EL (cell line): ENCODE measurements at places on chromosomes 1 and 21.
A peak's percentile ranks its signal among the peaks of the same experiment; 100 is the strongest.

GRCh38 chr1:9701665-9702064 lies 50.1 kb downstream of the PIK3CD start:
- DNase-seq = peak; percentile 62

DNA sequence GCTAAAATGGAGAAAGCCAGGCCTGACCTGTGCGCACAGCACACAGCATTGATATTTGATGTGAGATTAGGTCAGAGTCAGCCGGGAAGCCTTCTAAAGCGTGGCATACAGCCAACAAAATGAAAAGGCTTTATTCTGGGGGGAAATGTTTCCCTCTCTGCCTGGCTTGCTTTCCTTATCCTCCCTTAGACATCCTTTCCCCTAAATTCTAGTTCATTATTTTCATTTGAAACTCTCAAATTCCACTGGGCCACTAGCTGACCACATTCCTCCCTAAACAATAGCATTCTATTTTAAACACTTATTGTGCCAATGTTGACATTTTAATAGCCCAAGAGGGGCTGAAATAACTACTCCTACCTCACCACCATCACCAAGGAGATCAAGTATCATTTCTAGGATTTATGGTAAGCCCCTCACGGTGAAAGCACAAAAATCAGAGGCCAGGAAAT lies 49.4 kb downstream of the LEPR start:
- no peak for DNase-seq

GRCh38 chr1:30446508-30446907 lies 276.9 kb downstream of the MATN1 start:
- DNase-seq = no peak

DNA sequence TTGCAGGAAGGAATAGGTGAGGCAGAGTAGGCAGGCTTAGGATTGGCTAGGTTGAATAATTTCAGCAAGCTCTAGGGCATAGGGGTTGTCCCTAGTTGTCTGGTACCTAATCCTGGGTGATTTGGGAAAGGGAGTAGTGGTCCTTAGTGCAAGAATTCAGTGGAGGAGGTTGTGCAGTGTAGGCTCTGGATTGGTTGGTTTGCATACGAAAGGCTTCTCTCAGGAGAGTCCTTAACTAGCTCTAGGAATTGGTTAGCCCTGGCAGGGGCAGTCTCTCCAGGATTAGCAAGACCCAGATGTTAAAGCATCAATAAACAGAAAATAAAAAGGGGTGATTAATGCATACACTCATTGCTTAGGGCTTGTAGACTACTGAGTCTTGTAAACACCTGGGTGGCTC lies 9.6 kb upstream of the CD101 start:
- DNase-seq = no peak

DNA sequence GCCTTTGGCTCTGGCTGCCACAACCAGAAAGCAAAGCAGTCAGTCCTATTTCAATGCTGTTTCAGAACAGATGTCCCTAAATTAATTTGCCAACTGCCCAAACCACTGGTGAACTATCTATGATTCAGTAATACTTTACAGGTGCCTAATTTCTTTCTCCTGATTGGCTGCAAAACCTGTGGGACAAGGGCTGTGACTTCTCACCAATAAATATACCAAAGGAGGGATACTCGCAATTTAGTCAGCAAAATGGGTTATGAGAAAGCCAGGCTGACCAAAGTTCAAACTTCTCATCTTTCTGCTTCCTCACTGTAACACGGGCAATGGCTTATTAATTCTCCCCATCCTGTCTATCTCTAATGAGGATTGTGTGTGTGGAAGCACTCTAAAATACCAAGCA lies 12.8 kb downstream of the GPN2 start:
- DNase-seq = no peak
